ENCODE measurements at places on chromosomes 2 and 18.

- peak; percentile 83 for DNase-seq
These were observed 401.9 kb downstream of the LNPK start for GRCh38 chr2:175599966-175600831.

DNA sequence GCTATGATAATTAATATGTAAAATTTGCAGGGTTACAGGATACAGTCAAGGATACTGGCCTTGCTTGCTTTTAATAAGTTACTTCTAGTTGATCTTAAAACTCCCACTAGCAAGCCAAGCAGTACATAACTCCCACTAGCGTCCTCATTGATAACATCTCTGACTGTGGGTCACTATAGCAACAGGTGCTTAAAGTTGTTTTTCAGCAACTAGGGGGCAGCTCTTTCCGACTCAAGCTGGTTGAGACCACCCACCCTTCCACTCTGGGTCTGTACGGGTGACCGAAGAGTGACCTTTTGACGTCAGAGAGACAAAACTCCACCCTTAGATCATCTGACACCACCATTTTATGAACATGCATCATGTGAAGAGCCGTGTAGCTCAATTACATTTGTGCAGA, 208.6 kb downstream of the MYO1B start:
- no peak for DNase-seq

DNA sequence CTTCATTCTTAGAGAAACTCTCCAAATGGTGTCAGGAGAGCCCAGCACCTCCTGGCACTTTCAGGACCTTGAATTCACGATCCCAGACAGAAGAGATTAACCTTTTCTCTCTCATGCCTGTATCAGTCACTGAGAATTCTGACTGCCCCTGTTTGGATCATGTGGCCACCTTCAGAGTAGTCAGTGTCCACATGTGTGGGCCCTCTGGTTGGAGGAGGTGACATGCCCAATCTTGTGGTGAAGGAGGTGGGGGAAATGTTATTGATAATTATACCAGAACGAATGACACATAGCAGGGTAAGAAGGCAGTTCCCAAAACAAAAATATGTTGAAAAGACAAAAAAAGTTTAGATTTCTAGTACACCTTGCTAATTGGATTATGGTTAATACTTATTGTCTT, 31.7 kb downstream of the UBXN4 start:
- no peak for DNase-seq

- DNase-seq: no peak
These were observed 43.7 kb downstream of the RPIA start for GRCh38 chr2:88735133-88735532.

DNA sequence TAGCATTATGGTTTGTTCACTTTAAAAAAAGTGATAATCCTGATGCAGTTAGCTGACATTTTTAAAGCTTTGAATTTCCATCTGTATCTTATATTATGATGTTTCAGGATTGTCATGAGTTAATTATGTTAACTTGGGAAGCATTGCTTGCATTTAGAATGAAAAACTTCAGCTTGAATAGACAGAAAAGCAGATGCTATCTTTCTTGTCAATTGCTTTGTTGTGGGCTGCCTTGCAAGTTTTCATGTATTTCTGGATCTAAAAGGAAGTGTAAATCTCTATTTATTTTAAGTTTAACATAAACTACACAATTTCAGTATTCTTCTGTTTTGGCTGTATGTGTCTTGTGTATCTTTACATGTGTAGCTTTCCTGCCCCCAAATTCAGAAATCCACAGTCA, 479.5 kb downstream of the ARHGAP15 start:
- no peak for DNase-seq
